ENCODE measurements at places on chromosomes 12 and 14. TPM values are rescaled to one million over a fixed set of nuclear protein-coding genes. Genes with fewer than 3 reads are reported as not detected.
A peak's percentile ranks its signal among the peaks of the same experiment; 100 is the strongest.

DNA sequence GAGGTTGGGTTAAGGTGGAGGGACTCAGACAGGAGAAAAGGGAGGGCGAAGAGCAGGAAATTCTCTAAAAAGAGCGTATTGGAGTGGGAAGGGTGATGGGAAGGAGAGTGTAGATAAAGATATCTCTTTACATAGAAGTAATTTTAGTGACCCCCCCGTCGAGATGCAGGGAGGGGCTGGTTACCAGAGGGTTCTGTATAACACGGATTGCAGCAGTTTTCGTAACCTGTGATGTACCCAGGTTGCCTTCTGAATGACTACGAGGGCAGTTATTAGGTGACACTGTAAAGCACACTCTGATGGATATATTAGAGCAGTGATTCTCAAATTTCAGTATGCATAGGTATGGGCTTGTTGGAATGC lies 443 bp downstream of the DNAL1 start:
- DNase-seq = no peak

- DNase-seq = no peak
Measured at GRCh38 chr14:91021991-91022621, 38.3 kb downstream of the RPS6KA5 start.

GRCh38 chr14:56979936-56980335 lies 169.7 kb upstream of the OTX2 start:
- no peak for DNase-seq

SMIM41 gene
- total RNA-seq = not detected

- DNase-seq = peak; percentile 73
Measured at GRCh38 chr12:68334132-68334531, 2.0 kb upstream of the MDM1 start.

DNA sequence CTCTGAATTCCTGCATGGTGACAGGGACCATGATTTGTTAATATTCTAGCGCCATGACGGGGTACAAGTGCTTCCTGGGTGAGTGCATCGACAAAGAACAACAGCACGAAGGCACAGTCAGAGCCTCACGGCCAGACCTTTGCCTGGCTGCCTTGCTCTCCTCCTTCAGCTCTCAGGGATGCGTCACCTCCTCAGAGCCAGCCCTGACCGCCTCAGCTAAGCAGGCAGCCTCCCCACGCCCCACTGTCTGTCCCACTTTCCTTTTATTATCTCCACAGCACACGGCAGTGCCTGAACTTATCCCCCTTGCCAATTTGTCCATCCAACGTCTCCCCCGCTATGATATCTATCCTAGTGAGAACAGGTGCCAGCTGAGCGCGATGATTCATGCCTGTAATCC lies 16.5 kb upstream of the FZD10 start:
- no peak for DNase-seq
